ENCODE measurements at places on chromosomes 4 and X.

GRCh38 chr4:3862640-3863420 lies 96.6 kb downstream of the ADRA2C start:
- no peak for DNase-seq

DNA sequence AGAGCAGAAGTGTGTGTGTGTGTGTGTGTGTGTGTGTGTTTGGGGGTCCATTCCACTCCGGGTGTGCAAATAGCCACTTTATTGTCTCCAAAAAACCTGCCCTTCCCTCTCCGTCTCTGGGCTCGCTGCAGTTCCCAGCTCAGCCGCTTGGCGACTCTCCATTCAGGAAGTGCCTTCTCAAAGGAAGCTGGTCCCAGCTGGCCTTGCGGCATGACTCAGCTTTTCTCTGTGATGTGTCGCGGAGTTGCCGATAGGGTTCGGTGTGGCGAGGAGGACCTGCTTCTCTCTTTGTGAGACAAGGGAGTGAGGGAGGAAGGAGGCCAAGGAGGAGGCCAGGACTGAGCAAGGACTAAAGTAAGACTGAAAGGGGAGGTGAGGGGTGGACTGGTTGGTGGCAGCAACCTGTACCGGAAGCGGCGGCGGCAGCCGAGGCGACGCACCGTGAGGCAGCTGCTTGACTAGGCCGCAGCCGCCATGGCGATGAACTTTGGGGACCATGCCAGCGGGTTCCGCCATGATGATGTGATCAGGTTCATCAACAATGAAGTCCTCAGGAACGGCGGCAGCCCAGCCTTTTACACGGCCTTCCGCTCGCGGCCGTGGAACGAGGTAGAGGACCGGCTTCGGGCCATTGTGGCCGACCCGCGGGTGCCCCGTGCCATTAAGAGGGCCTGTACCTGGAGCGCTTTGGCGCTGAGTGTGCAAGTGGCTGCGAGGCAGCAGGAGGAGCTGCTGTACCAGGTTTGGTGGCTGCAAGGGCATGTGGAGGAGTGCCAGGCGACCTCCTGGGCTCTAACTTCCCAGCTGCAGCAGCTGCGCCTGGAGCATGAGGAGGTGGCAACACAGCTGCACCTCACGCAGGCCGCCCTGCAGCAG lies at the start of gene TEX13C:
Gene TEX13C (plus strand): TSS at position 226 of the 876 bp plus-strand sequence. CDS start 249 bp downstream, at position 475.
- DNase-seq: no peak

GRCh38 chrX:154517101-154517781 lies 1.2 kb upstream of the FAM3A start:
- DNase-seq: no peak

DNA sequence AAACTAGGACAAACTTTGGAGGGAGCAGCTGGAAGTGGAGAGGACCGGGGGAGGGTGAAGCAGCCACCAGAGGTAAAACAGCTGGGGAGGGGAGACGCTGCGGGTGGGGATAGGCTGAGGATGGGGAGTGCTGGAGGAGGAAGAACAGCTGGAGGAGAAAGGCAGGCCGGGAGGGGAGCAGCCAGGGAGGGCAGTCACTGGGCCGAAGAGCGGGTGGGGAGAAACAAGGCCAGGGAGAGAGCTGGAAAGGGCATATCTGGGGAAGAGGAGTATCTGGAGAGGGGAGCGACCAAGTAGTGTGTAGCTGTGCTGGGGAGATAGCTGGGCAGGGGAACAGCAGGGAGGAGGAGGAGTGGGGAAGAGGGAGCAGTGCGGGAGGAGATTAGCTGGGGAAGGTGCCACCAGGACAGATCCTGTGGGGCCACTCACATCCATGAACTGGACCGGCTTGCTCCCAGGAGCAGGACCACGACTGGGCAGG lies 2.7 kb downstream of the SLC38A5 start:
- no peak for DNase-seq

DNA sequence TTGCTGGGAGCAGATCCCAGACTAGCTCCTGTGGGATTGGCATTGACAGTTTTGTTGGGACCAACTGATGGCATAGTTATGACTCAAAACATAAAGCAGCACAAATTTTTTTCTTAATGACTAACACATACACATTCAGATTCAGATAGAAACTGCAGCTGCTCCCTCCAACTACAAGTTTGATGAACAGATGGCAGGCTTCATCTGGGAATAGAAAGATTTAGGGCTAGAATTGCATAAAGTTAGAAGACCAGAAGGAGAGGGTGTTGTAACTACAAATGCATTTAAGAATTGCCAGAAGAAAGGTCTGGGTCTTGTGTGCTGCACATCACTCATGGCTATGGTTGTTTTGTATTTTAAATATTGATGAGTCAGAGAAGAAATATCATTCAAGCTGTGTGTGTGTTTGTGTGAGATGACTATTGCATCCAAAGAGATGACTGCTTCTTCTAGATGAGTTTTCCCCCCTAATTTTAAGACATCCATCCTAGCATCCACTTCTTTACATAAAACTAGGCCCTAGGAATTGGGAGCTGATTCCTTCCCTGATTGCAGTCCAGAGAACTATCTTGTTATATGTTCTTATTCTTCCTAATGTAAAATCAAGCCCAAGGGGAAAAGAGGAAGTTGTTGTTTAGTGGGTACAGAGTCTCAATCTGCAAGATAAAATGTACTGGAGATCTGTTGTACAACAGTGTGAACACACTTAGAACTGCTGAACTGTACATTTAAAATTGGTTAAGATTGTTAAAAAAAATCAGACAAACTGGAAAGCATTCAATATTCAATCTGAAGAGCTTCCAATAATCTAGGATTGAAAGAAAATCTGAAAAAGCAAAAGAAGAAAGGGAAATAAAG lies 175.1 kb downstream of the PARM1 start:
- DNase-seq: no peak

DNA sequence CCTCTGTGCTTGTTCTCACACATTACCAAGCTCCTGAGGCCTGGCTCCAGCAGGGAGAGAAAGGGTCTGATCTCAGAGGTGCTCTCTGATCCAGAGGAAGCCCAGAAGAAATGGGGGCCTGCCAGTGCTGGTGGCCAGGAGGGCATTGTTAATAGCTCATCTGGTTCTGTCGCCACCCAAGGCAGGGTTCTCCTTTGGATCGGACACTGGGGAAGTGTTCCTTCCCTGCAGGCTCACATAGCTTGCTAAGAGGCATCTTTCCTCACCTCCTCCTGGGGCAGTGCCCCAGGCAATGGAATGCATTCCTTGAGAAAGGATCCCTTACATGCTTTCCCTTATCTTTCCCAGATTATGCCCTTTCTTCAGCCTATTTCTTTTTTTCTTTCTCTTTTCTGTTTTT lies 53.8 kb downstream of the RBM47 start:
- DNase-seq: no peak

GRCh38 chr4:9608300-9608699 lies 164.1 kb downstream of the DEFB131A start:
- no peak for DNase-seq

- DNase-seq: no peak
Observed at GRCh38 chr4:121485190-121485804, 104.5 kb upstream of the QRFPR start.

DNA sequence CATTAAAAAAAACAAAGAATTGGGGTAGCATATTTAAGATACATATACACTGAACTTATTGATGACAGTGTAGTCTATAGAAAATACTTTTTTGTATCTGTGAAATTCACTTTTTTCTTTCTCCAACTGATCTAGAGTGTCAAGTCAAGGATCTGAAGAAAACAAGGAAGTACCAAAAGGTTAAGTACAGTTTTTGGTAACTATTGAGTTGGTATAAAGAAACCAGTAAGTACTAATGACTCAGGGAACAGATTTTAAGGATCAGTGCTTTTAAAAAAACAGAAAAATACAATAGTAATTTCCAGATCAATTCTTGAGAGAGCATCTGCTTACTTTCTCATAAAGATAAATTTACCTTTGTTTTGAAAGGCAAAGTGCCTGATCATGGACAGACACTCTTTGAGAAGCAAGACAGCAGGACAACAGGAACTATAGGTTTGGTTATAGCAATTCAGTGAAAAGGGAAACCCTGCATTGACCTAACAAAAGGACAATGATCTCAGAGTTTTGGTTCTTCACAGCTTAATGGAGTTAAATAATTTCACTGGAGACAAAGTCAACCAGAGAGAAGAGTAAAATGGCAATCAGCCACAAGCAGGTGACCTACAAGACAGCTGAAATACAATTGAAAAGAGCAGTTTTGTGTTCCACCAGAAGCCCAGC lies 23.4 kb downstream of the TRMT10A start:
- DNase-seq: no peak

DNA sequence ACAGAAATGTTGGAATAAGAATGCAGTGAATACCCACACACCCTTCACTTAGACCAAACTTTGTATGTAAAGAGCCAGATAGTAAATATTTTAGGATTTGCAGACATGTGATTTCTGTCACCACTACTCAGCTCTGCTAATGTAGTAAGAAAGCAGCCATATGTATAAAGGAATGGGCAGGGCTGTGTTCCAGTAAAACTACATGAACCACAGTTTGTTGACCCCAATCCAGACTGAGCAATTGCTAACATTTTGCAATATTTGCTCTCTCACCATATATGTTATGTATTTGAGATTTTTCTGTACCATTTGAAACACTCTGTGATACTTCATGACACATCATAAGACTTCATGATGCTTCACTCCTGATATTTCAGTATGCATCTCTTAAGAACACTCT lies 32.0 kb upstream of the TBC1D1 start:
- no peak for DNase-seq

- DNase-seq: no peak
Observed at GRCh38 chr4:144819591-144819990, 173.6 kb downstream of the HHIP start.

GRCh38 chrX:149848855-149849254 lies 32.1 kb upstream of the MAGEA8 start:
- no peak for DNase-seq

- no peak for DNase-seq
Observed at GRCh38 chr4:57355101-57355665, 245.0 kb upstream of the IGFBP7 start.

DNA sequence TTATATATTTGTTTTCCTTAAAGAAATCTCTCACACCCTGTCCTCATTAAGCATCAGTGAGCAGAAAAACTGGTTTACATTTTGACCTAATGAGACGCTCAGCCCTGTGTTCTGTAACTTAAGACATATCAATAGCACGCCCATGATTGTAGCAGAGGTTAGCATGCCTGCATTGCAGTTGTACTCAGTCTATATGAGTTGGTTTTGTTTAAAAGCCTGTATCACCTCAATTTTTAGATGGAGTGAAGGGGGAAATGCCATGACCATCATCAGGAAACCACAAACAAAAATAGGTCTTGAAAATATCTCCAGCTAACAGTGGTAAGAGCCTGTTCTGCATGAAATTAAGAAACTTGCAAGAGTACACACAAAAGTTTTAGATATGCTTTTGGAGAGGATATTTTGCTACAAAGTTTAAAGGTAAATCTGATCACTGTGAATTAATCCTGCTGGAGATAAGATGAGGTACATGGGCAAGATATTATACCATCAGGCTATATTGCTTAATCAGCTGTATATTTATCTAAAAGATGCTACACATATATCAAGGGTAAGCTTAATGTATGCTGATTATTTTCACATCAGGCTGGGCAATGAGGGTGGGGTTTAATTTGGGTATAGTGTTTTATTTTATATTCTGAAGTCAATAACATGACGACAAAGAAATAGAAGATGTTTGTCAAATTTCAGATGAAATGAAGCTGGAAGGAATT lies 13.1 kb upstream of the COQ2 start:
- DNase-seq: no peak

GRCh38 chr4:151356510-151356909 lies 31.1 kb upstream of the SH3D19 start:
- DNase-seq: no peak

DNA sequence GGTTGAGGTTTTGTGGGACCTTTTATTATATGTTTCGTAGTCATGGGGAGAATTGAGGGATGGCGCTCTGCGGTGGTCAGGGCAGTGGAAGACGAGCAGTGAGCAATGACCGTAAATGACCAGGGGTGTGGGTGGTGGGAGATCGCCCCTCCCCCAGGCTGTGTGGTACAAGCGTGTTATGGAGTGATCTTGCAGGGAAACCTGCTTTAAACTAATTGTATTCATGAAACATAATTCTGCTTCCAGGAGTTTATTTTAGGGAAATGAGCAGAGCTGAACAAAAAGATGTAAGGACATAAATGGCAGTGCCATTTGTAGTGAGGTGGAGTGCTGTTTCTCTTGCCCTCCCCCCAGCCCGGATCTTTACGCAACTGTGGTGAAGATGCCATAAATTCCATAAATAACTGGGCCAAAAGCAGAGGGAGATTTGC lies 20.2 kb downstream of the GYG2 start:
- DNase-seq: no peak

- DNase-seq: no peak
Observed at GRCh38 chrX:120286733-120287512, 24.3 kb downstream of the TMEM255A start.

GRCh38 chr4:75995727-75996126 lies 5.0 kb upstream of the SDAD1 start:
- no peak for DNase-seq

DNA sequence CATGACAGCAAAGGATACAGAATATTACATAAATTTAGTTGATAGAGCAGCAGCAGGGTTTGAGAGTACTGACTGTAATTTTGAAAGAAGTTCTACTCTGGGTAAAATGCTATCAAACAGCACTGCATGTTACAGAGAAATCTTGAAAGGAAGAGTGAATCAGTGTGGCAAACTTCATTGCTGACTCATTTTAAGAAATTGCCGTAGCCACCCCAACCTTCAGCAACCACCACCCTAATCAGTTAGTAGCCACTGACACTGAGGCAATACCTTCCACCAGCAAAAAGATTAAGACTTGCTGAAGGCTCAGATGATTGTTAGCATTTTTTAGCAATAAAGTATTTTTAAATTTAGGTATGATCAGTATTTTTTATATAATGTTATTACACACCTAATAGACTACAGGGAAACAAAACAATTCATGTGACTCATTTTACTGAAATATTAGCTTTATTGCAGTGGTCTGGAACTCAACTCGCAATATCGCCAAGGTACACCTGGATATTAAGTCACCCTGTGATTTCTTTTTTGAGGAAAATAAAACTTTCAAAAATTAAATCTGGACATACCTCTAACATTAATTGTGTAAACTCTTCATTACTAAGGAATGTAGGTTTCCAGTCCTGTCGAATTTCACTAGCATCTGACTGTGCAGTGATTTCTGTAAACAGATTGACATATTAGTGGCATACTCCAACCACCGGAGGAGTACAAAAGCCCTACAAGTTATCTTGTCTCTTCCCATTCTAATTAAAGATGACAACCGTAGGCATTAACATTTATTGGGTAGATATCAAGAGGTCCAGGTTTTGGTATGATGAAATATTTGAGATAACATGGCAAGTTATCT lies 71.1 kb downstream of the CLOCK start:
- DNase-seq: no peak
